Activated CD4-positive, alpha-beta T cell treated with anti-CD3 and anti-CD28 coated beads, Interleukin-2, amount 10 ng/mL, durations not matched to agents 7 days and 5 days (primary cell): ENCODE measurements at places on chromosomes 16 and 17.

GRCh38 chr17:76382803-76383545, 1.4 kb upstream of the SPHK1 start:
- H3K27me3 ChIP-seq = peaks cover 2% of the 10 kb centered on the region
- H3K4me3 ChIP-seq = peak overlapping the region; percentile 79
- DNase-seq = peak; percentile 74
- H3K36me3 ChIP-seq = no peaks in the 10 kb centered on the region

DNA sequence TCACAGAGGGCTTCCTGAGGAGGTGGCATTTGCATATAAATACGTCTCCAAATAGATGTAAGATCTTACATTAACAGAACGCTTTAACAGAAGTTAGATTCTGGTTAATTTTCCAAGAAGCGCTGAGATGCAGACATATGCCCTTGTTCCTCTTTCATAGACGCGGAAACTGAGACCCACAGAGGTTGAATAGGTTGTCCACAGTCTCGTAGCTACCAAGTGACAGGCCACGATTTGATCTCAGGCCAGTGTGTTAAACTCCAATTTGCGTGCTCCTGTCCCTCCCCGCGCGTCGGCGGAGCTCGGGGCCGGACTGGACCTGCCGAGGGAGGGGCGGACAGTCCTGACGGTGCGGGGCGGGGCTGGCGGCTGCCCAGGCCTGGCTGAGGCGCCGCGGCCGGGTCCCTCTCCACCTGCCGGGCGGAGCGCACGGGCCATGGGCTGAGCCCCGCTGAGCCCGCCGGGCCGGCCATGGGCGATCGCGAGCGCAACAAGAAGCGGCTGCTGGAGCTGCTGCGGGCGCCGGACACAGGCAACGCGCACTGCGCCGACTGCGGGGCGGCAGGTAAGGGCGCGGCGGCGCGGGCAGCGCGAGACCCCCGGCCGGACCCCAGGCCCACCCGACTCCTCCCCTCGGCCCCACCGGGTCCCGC, at the start of gene ADAP2:
TSS of gene ADAP2 (plus strand) at position 402 of the 653 bp plus-strand sequence. CDS start at position 472, 70 bp downstream.
- H3K4me1 ChIP-seq = peaks cover 8% of the 10 kb centered on the region
- H3K36me3 ChIP-seq = no peaks in the 10 kb centered on the region
- H3K27me3 ChIP-seq = peaks cover 46% of the 10 kb centered on the region
- H3K27ac ChIP-seq = no peak within 1 kb of the TSS

- peak overlapping the region; percentile 12 for H3K27ac ChIP-seq
- peaks cover 30% of the 10 kb centered on the region for H3K27me3 ChIP-seq
- no peak for DNase-seq
- no peaks in the 10 kb centered on the region for H3K36me3 ChIP-seq
Measured at GRCh38 chr16:10577305-10578202, 2.8 kb downstream of the EMP2 start.

GRCh38 chr17:15185625-15185991, 79.5 kb downstream of the PMP22 start:
- no peaks in the 10 kb centered on the region for H3K36me3 ChIP-seq
- no peak overlapping the region for H3K4me3 ChIP-seq
- no peaks in the 10 kb centered on the region for H3K4me1 ChIP-seq

DNA sequence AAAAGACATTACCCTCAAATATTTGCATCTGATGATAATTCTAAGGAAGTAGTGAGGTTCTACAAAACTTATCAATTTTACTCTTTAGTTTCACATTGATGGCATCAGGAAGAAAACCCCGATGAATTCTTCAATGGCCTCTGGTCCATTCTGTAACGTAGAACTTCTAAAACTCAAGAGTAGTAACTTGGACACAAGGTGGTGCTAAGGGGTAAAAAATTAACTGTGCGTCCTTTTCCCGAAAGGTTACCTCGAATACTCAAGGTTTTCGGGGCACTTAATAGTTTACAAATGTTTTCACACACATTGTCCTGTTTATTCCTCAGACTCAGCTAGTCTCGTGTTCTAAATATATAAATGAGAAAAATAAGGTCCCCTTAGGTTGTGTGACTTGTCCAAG, 517.3 kb upstream of the ZFHX3 start:
- no peaks in the 10 kb centered on the region for H3K36me3 ChIP-seq
- DNase-seq = no peak
- H3K4me3 ChIP-seq = no peak overlapping the region
- H3K4me1 ChIP-seq = no peaks in the 10 kb centered on the region

GRCh38 chr16:56258508-56259424, 67.5 kb downstream of the GNAO1 start:
- H3K4me3 ChIP-seq = no peak overlapping the region
- no peak for DNase-seq
- H3K27me3 ChIP-seq = peaks cover 23% of the 10 kb centered on the region
- peaks cover 32% of the 10 kb centered on the region for H3K4me1 ChIP-seq
- H3K36me3 ChIP-seq = no peaks in the 10 kb centered on the region
- H3K27ac ChIP-seq = no peak overlapping the region

GRCh38 chr17:48457080-48457836, 27.2 kb upstream of the SKAP1 start:
- no peaks in the 10 kb centered on the region for H3K27me3 ChIP-seq
- peak overlapping the region; percentile 60 for H3K27ac ChIP-seq
- H3K4me1 ChIP-seq = peaks cover 66% of the 10 kb centered on the region
- H3K36me3 ChIP-seq = peaks cover 12% of the 10 kb centered on the region
- DNase-seq = peak; percentile 81
- H3K4me3 ChIP-seq = peak overlapping the region; percentile 60

- no peak overlapping the region for H3K4me3 ChIP-seq
- no peak for DNase-seq
- no peaks in the 10 kb centered on the region for H3K27me3 ChIP-seq
- peaks cover 13% of the 10 kb centered on the region for H3K36me3 ChIP-seq
- H3K27ac ChIP-seq = peak overlapping the region; percentile 13
- no peaks in the 10 kb centered on the region for H3K4me1 ChIP-seq
Measured at GRCh38 chr17:75468291-75468754, 11.9 kb downstream of the TMEM94 start.

DNA sequence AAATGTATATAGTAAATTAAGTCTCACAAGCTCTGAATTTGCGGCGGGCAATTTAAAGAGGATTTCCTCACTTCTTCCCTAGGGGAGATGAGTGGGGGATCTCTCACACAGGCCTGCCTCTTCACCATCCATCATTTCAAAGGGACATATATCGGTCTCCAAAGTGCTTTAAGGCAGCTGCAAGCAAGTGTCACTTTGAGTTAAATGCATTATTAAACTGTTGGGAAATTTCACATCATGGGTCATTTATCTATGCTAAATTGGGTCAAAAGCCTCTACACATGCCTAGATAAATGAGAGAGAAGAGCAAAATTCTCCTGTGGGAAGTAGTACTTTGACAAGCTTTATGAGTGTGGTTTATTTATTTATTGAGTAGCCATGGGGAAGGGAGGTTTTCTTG, 1106.1 kb upstream of the GOT2 start:
- H3K27me3 ChIP-seq = no peaks in the 10 kb centered on the region
- H3K4me3 ChIP-seq = no peak overlapping the region
- no peaks in the 10 kb centered on the region for H3K36me3 ChIP-seq
- no peak overlapping the region for H3K27ac ChIP-seq
- no peak for DNase-seq
- no peaks in the 10 kb centered on the region for H3K4me1 ChIP-seq

DNA sequence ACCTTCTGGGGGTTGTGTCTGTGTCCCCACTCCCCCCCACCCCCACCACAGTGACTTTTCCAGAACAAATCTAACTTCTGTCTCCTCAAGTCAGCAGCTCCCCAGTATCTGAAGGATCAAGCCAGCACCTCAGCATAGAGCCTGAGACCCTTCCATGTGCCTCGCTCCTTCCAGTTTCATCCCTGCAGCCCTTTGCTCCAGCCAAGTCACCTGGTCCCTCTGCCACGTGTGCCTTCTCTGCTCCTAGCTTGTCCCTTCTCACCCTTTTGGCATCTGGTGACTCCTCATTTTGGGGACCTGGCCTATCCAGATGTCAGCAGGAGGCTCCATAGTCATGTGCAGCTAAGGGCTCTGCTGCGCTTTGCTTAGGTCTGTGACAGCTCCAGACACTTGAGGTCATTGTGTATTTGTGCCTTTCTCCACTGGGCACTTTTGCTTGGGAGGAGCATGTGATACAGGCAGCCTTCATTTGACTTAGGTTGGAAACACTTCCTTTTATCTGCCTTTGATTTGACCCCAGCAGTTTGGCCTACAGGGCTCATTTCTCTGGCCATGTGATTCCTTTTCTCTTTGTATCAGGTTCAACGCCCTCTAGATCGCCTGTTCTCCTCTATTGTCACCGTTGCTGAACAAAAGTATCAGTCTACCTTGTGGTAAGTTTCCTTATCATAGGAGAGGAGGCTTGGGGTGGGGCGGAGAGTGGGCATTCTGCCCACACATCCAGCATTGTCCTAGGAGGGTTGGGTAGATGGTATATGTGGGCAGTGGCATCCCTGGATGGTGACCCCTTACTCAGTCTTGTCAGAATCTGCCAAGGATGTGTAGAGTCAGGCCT, 7.1 kb upstream of the NFATC3 start:
- peak overlapping the region; percentile 91 for H3K27ac ChIP-seq
- H3K4me1 ChIP-seq = peaks cover 86% of the 10 kb centered on the region
- no peak overlapping the region for H3K4me3 ChIP-seq
- no peak for DNase-seq

GRCh38 chr17:46100590-46100989, 92.6 kb downstream of the KANSL1 start:
- no peak overlapping the region for H3K4me3 ChIP-seq
- H3K4me1 ChIP-seq = peaks cover 43% of the 10 kb centered on the region
- DNase-seq = no peak
- H3K36me3 ChIP-seq = peaks cover 4% of the 10 kb centered on the region

- H3K27me3 ChIP-seq = peaks cover 20% of the 10 kb centered on the region
- H3K27ac ChIP-seq = no peak overlapping the region
- H3K36me3 ChIP-seq = no peaks in the 10 kb centered on the region
- H3K4me1 ChIP-seq = peaks cover 21% of the 10 kb centered on the region
- no peak for DNase-seq
Measured at GRCh38 chr17:21453144-21453898, 77.2 kb downstream of the KCNJ12 start.

- H3K4me1 ChIP-seq = no peaks in the 10 kb centered on the region
- H3K4me3 ChIP-seq = no peak overlapping the region
- H3K27me3 ChIP-seq = no peaks in the 10 kb centered on the region
- H3K36me3 ChIP-seq = no peaks in the 10 kb centered on the region
- H3K27ac ChIP-seq = no peak overlapping the region
Measured at GRCh38 chr17:11264183-11264871, 23.3 kb downstream of the SHISA6 start.

GRCh38 chr17:60652454-60653247, 25.0 kb upstream of the BCAS3 start:
- H3K36me3 ChIP-seq = peaks cover 36% of the 10 kb centered on the region
- peaks cover 24% of the 10 kb centered on the region for H3K4me1 ChIP-seq
- DNase-seq = no peak
- no peak overlapping the region for H3K27ac ChIP-seq
- no peak overlapping the region for H3K4me3 ChIP-seq
